ENCODE measurements at places on chromosomes 1 and 21. TPM values are rescaled to one million over a fixed set of nuclear protein-coding genes. Genes with fewer than 3 reads are reported as not detected.
A peak's percentile ranks its signal among the peaks of the same experiment; 100 is the strongest.

Gene TOR1AIP2
- total RNA-seq: 28.9 TPM

Gene STIL
- total RNA-seq: 26.2 TPM

Gene MRPL39
- total RNA-seq: 107 TPM

Gene PRAMEF15
- not detected for total RNA-seq

Gene MRPS6
- total RNA-seq: 35.0 TPM

Gene GJA8
- total RNA-seq: not detected

Gene RNU1-4
- total RNA-seq: under 0.01 TPM

Gene PLPPR4
- total RNA-seq: 0.17 TPM

Gene RHBDL2
- total RNA-seq: 10.0 TPM

Gene RRP1B
- total RNA-seq: 44.2 TPM

Gene C1orf185
- not detected for total RNA-seq

Gene LORICRIN
- not detected for total RNA-seq

Gene SPRR2A
- total RNA-seq: not detected

Gene TEX38
- total RNA-seq: not detected

Gene WDR64
- total RNA-seq: not detected

Gene PTPN22
- total RNA-seq: 0.04 TPM

GRCh38 chr1:81679942-81680341 lies 120.8 kb upstream of the ADGRL2 start:
- DNase-seq: peak; percentile 28

- DNase-seq: no peak
Measured at GRCh38 chr1:192190066-192190465, 31.8 kb downstream of the RGS18 start.

- DNase-seq: no peak
Measured at GRCh38 chr1:245096311-245097066, 58.3 kb upstream of the KIF26B start.

DNA sequence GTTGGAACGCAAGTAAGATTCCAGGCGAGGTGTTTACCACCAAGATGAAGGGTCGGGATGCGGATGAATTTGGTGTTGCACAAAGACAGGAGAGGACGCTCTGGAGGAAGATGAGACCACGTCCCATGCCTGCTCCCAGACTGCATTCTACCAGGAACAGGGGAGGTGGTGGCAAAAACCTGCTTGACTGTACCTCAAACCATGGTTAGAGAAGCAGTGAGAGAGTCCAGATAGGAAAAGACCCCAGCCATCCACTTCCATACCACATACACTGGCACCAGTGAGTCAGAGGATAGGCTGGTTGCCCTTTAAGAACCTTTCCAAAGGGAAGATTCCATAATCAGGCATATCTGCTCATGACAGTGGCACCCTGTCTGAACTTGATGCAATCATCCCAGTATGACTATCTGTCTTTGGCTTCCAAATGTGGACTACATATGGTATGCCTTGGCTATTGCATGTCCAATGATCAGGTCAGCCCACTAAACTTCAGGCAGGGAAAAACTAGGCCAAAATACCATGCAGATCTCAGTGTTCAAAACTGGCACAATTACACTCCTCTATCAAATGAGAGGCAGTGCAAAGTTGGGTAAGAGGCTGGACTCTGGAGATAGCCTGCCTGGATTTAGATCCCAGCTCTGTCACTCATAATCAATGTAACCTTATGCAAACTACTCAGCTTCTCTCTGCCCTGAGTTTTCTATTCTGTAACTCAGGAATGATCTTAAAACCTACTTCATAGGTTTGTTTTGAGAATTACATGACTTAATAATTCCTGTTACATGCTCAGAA lies 20.6 kb downstream of the NPR1 start:
- DNase-seq: no peak

DNA sequence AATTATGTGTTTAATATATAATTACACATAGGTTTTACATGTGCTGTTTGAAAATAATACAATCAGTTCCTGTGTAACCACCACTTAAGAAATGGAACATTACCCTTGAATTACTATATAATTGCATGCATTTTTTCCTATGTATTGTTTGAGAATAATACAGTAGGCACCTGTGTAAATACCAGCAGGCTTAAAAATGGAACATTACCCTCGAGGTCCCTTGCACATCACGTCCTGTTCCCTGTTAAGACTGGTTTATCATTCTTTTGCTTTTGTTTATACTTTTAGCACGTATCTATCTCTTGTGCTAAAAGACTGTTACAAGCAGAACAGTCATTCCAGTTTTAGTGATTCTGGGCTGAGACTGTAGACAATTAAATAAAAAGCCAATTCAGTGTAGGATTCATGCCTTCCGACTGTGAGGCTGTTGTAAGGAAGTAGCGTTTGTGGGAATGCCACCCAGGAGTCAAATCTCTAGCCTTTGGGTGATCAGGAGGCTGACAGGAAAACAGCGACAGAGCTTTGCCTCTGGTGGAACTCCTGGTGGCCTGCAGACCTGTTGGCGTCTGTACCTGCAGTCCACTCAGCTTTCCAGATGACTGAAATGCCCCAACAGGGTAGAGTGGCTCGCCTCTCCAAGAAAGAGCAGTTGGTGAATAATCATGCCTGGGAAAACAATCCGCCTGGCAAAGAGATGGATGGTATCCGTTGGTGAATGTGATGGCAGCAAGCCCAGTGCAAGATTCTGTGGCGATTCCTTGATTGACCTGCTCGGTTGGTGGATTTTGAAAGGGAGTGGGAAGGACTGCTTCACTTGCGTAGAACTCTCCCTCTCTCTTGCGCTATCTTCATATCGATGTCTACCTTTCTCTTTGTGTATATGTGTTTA lies 58.0 kb downstream of the DISC1 start:
- DNase-seq: no peak

- no peak for DNase-seq
Measured at GRCh38 chr1:231093156-231093922, 53.3 kb upstream of the FAM89A start.

DNA sequence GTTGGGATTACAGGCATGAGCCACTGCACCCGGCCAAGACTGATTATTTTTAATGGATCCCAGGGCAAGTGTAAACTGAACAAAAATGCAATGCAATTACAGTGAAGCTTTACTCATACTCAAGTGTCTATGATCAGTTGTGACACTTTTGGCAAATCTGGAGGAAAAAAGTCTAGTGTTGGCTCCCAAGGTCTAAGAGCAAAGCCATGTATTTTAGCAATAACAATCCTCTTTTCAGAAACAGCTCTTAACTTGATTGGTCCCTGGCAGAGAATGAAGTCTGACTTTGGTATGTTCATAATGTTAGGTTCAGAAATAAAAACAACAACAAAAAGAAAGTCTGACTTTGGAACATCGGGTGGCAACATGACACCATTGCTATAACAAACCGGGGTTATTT lies 40.2 kb upstream of the C1orf53 start:
- no peak for DNase-seq

- no peak for DNase-seq
Measured at GRCh38 chr1:83130886-83131691, 867.8 kb downstream of the TTLL7 start.

GRCh38 chr1:166685200-166685599 lies 154.1 kb upstream of the POGK start:
- DNase-seq: no peak

DNA sequence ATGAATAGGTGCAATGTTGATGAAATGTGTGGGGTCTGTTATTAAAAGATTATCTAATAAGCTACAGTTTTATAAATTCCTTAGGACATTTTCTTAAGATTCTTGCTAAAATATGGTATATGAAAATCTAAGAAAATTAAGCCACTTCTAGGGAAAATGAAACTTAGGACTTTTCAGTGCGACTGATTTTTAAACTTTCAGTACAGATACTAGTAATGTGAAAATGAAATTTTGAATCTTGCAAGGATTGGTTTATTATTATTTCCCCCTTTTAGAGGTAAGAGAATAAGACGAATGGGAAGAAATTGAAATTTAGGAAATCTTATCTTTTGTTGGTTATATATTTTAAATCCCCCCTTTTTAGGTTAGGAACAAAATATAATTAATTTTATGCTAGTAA lies 16.4 kb downstream of the CAPZA1 start:
- no peak for DNase-seq

DNA sequence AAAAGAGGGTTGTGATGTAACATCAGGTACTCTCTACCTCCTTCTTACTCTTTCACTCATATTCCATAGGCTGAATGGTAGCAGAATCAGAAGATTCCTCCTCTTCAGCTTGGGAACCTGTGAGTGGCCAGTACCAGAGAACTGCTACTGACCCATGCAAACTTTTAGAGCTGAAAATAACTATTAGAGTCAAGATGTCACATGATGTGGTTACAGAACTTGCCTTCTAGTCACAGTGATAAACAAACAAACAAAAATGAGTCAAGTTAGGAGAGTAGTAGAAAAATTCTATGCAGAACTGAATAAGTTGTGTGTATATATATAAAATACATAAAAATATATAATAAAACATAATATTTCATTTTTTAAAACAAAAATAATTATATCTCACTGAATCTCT lies 47.6 kb upstream of the RGS1 start:
- DNase-seq: no peak

- peak; percentile 20 for DNase-seq
Measured at GRCh38 chr1:179938752-179939151, 15.9 kb upstream of the CEP350 start.

DNA sequence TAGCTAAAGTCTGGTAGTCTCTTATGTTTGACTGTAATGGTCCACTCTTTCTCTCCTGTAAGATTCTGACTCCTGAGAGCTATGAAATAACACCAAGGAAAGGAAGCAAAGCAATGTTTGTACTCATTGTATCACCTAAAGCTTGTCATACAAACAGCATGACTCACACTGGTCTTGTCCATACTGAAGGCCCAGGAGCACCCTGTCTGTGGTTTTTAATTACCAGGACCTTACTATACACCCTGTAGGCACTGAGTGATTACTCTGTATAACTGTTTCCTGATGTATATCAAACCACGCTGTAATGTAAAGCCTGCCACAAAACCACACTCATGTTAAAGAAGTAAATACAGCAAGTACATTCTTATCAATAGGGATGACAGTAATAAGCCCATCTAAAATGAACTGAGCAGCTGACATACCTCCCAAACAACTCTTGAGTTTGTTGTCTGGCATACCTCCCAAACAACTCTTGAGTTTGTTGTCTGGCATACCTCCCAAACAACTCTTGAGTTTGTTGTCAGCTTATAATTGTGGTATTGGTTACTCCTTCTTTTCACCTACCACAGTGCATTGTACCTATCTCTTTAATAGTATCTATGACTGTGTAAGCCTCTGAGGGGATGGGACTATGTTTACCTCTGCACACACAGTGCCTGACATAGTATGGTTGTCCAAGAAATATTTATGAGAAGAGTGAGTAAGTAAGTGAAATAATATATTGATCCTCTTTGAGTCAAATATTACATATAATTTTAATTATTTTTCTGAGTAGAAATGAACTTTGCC lies 11.6 kb upstream of the TNFSF18 start:
- peak; percentile 100 for DNase-seq

DNA sequence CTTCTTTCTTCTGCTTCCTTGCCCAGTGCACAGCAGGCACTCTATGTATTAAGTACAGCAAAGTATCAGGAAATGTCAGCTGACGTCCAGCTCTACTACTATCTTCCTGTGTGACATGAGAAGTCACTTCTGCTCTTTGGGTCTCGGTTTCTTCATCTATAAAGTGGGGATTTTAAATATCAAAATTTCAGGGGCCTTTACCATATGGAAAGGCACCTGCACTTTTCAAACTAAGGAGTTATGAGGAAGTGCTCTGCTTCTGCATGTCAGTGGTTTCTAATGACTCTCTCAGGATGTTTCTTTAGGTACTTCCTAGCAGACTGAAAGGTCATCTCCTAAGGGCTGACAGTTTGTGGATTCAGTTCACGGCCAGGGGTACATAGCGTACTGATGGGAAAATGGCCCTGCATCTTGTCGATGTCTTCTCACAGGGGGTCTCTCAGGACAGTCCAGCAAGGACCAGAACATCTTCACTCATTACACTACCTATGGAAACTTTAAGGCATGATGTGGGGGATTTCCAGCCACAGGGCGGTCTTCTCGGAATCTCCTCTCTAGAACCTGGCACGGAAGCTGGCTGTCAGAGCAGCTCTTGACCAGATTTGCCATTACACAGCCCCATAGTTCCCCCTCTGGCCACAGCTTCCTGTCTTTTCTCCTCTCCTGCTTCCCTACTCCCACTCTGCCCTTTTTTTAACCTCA lies 42.0 kb upstream of the MTF1 start:
- no peak for DNase-seq

GRCh38 chr1:57616921-57617320 lies 193.1 kb upstream of the DAB1 start:
- DNase-seq: no peak

GRCh38 chr1:88175631-88176226 lies 508.3 kb upstream of the PKN2 start:
- peak; percentile 31 for DNase-seq

GRCh38 chr1:92123868-92124267 lies 43.7 kb downstream of the BTBD8 start:
- no peak for DNase-seq

DNA sequence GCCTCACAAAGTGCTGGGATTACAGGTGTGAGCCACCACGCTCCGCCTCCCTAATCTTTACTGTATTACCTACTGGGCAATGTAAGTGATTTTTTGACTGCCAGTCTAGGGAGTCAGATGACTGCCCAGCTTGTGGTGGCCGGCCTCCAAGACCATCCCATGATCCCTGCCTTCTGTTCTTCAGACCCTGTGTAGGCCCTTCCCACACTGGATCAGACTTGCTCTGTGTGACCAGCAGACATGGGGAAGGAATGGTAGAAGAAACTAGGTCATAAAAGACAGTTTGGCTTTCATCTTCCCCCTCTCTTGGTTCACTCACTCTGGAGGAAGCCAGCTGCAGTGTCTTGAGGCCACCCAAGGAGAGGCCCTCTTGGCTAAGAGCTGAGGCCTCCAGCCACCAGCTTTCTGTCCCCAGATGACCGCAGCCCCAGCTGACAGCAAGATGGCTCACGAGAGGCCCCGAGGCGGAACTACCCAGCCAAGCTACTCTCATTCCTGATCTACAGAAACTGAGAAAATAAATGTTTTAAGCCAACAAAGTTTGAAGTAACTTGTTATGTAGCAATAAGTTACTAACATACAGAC lies 14.5 kb upstream of the CBR3 start:
- no peak for DNase-seq

DNA sequence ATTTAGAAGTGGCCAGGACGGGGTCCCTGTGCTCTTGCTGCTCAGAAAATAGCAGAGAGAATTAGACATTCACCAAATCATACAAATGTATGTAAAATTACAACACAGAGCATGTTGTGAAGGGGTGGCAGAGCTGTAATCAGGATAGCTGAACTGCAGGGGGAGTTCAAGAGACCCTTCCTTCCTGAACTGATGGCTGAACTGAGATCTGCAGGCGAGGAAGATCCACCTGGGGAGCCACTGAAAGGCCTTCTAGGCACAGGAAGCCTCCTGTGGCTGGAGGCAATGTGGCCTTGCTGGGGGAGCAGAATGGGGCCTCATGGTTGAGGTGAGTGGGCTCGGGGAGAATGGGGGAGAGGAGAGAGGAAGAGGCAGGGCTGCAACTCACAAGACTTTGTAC lies 216.5 kb downstream of the PRDM2 start:
- no peak for DNase-seq

DNA sequence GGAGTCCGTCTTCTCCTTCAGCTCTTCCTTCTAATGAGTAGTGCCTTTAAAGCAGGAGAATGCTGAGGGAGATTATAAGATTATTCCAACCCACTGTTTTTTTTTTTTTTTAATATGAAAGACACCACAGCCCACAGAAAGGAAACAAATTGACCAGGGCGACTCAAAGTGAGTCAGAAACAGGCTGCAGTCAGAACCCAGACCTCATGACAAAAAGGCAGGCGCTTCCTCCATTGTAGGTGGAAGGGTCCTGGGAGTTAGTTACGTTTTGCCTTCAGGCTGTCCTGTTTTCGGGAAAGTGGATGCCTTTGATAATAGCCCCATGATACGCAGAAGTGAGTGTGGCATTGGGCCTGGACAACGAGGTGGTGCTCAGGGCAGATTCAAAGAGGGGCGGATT lies 21.0 kb downstream of the PLXNA2 start:
- peak; percentile 49 for DNase-seq

- peak; percentile 76 for DNase-seq
Measured at GRCh38 chr1:170063109-170063826, 11.2 kb downstream of the KIFAP3 start.
